ENCODE measurements at places on chromosomes 3 and 15.
A peak's percentile ranks its signal among the peaks of the same experiment; 100 is the strongest.

DNA sequence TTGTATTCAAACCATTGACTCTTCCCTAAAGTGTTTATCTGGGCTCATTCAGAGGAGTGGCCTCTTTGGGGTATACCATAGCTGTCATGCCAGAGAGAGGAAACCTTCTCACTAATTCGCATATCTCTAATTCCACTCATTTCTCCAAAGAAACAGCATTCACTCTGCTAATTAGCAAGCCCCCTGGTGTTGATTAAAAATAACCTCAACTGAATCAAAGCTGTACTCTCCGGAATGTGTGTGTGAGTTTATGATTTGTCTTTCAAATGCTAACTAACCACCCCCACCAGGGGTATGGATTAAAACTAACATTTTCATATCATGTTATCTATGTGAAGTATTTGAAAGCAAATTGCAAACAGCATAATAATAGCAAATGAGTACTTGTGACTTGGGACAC, 45.5 kb downstream of the PAQR5 start:
- no peak for DNase-seq

GRCh38 chr15:31159837-31160236, 58.3 kb upstream of the TRPM1 start:
- no peak for DNase-seq

DNA sequence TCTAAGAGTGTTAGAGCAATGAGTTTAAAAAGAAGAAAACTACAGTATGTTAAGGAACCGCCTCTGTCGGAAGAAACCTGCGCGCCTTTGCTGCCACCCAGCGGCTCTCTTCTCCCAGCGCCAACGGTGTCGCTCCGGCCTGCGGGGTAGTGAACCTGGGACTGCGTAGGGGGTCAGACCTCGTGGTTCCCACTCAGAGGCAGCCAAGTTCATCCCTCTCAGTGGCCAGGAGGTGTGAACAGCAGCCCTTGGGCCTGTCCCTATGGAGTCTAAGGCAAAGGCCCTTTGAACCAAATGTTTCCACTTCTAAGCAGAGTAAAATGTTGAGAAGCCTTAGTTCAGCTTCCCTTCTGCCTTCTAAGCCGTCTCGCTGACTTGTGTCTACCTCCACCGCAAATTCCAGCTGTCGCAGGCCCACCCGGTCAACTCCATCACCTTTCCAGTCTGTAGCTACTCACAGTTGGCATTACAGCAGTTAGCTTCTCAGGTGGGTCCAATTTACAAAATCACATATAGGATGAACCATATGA, 980 bp upstream of the RAB27A start:
- peak; percentile 58 for DNase-seq

GRCh38 chr3:48528754-48529153, 24.8 kb upstream of the SHISA5 start:
- DNase-seq = no peak

GRCh38 chr3:148975696-148976095, 15.6 kb upstream of the GYG1 start:
- no peak for DNase-seq

GRCh38 chr15:74182131-74182530, 8.6 kb downstream of the ISLR start:
- DNase-seq = no peak

DNA sequence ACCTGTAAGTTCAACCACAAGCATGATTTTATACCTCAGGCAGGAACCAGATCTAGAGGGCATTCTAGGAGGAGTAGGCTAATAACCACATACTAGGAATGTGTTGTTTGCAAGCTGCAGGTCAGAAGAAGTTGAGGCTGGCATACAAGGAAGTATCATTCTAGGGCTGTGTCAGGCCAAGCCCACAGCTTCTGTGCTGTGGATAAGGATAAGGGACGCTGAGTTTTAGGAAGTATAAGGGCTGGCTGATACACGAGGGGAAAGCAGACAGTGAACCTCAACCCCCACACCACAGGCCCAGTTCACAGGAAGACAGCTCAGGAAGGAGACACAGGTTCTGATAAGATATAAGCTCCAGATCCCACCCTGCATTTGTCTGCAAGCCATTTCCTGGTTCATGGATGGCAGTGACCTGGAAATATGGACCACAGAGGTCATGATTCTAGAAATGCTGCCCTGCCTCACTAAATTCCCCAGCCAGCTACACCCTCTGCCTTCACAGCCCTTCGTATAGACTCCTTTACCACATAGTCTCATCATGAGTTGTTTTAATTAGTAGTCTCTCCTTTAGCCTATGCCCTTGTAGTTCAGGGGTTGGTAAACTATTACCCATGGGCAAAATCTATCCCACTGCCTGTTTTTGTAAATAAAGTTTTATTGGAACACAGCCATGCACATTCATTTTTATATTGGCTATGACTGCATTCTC, 260.7 kb downstream of the OPA1 start:
- DNase-seq = no peak

GRCh38 chr3:61657689-61658088, 96.3 kb downstream of the PTPRG start:
- no peak for DNase-seq

GRCh38 chr3:197261164-197261509, 37.3 kb downstream of the DLG1 start:
- DNase-seq = no peak

DNA sequence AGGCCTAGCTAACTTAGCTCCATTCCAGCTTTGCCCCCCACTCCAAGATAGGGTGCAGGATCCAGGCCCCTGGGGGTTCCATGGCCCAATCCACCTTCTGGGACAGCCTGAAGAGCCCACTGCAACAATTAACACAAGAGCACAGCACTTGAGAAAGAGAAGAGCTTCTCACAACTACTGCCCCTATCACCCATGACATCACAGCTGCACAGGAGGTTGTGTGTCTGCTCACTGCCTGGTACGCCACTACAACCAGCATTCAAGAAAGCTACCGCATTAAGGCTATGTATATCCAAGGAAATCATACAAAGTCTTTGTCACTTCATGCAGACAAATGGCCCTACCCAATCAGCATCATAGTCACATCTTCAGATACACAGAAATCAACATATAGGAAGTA, 62.0 kb downstream of the MYO5A start:
- no peak for DNase-seq

DNA sequence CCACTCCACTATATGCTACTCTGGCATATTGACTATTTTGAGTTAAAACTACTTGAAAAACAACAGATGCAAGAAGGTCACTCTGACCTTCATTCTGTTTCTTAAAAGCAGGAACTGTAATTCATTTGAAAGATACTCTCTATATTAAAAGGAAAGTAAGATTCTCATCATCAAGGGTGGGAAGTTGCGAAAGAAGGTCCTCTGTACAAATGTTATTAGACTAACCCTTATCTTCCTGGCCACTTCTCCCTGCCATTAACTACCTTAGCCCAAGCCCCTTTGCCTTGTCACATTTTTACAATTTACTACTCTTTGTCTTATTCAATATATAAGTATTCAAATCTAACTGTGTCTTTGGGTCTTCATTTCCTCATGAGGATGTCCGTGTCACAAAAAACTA, 16.1 kb downstream of the SIDT1 start:
- DNase-seq = no peak

GRCh38 chr15:32721596-32721995, 3.8 kb downstream of the GREM1 start:
- DNase-seq = no peak

- DNase-seq = no peak
Observed at GRCh38 chr3:71372241-71372768, 211.2 kb downstream of the FOXP1 start.

GRCh38 chr3:57755368-57755675, 787 bp upstream of the SLMAP start:
- DNase-seq = no peak

GRCh38 chr15:31799715-31800321, 230.5 kb upstream of the CHRNA7 start:
- DNase-seq = peak; percentile 7

- DNase-seq = no peak
Observed at GRCh38 chr15:58038426-58039078, 27.0 kb downstream of the ALDH1A2 start.

DNA sequence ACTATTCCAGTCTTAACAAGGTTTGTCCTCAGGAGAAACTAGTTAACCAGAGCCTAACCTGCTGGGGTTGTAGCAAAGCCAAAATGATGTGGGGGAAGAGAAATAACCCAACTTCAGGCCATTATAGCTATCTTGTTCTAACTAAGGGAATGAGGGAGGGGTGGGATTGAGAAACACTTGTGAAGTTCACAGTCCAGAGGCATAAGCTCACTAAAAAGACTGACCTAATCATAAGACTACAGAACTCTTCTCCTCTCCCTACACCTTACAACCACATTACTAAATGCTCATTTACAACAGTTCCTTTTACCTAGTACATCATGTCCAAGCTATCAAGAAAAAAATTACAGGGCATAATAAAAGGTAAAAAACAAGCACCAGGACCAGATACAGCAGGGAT, 52.8 kb downstream of the UBE3A start:
- DNase-seq = no peak

- DNase-seq = no peak
Observed at GRCh38 chr3:194688200-194688740, 2.6 kb downstream of the FAM43A start.

DNA sequence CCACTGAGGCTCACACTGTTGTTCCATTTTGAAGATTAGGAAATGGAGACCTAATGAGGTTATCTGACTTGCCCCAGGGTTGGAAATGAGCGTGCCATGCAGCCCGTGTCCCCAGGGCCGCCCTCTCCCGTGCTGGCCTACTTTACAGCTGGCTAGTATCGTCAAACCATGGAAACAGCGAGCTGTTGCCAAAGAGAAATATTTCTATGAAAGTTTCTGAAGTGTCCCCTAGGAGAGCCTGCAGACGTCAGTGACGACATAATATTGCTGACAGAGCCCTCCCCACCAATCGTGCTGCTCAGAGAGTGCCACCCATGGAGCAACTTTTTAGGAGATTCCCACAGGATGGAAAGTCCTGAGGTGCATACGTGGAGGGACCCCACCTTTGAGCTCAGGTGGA, 11.2 kb upstream of the FAM174B start:
- no peak for DNase-seq

DNA sequence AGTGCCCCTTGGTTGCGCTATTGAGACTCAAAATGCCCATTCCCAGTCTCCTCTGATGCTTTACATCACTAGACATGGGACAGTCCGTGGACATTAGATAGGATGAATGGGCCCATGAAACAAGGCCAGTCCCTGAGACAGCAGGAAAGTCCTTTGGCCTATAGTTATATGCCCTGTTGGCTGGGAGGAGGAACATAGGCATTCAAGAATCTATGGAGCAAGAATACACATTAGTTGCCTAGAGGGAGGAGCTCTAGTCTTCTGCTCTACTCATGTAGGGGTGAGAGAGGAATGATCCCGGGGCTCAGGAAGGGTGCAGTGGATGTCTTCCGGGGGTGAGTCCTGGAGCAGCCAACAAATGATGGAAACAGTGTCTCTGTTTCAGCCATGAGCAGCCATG, 58.0 kb upstream of the LRTM1 start:
- DNase-seq = no peak

DNA sequence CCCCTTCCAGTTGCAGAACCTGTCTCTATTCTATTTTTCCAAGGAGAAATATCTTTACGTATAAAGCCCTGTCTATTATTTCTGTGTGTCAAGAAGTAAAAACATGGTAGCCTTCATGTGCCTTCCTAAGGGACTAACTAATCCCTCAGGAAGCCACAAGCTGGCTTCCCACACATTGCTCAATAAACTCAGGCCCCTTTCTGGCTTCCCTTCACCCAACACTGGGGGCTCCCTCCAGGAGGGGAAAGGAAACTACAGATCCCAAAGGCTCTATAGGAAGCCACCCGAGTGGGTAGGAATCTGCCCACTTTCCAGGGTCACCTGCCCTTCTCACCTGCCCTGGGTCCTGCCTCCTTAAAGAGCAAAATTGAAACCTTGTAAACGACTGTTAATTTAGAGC, 4.6 kb downstream of the TLE3 start:
- no peak for DNase-seq

DNA sequence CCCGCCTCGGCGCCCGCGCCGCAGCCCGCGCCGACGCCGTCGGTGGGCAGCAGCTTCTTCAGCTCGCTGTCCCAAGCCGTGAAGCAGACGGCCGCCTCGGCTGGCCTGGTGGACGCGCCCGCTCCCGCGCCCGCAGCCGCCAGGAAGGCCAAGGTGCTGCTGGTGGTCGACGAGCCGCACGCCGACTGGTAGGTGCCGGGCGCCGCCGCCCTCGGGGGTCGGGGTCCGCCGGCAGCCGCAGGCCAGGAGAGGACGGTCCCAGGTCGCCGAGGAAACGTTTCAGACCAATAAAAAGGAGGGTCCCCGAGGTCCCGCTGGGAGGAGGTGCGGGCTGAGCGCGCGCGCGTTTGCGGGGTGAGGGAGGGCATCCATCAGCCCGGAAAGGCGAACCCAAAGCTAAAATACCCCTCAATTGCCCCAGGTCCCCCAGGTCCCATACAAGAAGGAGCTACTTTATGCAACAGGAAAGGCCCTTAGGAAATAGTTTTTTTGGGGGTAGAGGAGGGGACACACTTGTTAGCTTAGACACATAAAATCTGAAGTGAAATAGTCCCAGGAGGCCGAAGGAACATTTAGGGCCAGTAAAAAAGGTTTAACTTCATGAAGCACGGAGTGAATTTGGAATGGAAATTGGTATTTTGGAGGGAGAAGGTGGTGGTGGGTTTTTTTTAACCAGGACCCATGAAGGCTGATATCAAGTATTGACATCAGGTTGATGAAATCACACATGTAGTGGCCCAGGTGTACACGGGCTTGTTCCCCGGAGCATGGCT, 739 bp downstream of the SYN2 start:
- DNase-seq = no peak

DNA sequence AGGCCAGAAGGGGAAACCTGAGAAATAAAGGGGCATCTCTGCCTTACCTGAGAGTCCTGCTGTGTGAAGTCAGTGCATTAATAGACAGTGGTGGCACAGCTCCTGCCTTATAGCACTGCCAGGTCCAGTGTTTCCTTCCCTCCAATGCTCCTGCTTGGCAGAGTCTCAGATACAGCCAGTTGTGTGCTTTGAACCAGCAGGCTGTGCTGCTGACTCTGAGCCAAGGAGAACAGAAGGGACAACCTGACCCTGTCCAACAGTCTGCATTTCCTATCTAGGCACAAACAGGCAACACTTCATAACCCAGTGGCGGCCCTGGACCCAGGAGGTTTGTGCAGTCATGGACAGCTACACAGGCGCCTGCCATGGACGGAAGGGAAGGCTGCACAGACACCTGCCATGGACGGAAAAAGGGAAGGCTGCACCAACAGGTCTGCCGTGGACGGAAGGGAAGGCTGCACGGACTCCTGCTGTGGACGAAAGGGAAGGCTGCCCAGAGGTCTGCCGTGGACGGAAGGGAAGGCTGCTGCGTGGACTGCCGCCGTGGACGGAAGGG, 33.9 kb upstream of the PLXNA1 start:
- DNase-seq = no peak

- peak; percentile 67 for DNase-seq
Observed at GRCh38 chr3:127835993-127836882, 13.9 kb upstream of the MGLL start.

Measured in GM19239 (cell line).